ENCODE measurements at places on chromosomes 5 and 9.
A peak's percentile ranks its signal among the peaks of the same experiment; 100 is the strongest.

DNA sequence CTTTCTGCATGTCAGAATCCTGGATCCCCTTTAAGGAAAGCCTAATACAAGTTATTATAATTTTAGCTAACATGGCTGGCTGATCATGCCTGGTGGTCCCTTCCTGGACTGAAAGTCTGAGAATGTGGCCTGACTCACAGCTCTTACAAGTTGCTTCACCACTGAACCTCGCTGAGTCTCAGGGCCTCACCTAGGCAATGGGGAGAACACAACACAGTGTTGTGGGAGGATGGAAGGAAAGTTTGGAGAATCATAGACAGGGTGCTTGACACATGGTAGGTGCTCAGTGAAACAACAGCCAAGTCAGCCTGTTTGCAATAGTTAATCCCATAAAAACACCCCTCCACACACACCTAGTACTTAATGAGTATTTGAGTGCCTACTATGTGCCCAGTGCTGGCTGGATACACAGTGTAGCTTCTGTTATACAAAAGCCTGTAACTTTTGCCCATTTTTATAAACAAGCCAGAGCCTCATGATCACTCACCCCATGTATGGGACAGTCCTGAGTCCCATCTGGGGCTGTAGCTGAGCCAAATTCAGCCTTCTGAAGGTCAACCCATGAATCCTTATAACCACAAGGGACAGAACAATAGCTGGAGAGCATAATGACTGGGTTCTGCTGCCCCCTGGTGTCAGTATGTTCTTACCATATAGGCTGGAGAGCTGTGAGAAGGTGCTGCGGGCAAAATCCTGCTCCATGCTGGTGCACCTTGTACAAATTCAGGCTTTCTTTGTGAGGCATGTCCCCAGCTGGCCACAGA, 3.9 kb downstream of the ACSL6 start:
- peak; percentile 61 for DNase-seq

DNA sequence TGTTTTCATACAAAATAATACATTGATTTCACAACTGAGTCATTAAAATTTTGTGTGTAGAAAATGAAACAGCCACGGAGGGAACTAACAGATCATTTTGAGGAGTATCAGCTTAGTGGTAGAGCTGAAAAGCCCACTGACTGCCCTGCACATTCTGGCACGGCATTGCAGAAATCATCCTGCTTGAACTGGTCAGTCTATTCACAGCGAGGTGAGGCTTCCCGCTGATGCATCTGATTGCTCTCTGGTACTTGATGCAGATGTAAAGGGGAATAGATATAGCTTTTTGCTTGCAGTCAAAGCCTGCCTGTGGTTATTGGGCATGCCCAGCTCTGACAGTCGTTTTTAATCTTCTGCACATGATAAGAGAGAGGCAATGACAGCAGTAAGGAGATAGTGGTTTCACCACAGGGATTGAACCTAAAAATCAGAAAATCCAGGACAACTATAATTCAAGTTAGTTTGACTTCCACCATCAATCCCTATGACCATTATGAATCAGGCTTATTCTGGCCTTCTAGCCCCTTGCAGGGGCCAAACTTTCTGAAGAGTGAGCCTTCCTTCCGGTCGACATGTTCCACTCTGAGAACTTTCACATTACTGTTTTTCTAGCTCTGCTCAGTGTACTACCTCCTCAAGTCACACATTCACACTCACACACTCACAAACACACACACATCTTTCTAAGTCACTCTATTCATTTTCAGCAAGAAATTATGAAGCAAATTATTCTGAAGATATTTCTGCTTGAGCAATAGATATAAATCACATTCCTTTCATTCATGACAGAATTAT, 782.8 kb upstream of the NUDT12 start:
- no peak for DNase-seq

DNA sequence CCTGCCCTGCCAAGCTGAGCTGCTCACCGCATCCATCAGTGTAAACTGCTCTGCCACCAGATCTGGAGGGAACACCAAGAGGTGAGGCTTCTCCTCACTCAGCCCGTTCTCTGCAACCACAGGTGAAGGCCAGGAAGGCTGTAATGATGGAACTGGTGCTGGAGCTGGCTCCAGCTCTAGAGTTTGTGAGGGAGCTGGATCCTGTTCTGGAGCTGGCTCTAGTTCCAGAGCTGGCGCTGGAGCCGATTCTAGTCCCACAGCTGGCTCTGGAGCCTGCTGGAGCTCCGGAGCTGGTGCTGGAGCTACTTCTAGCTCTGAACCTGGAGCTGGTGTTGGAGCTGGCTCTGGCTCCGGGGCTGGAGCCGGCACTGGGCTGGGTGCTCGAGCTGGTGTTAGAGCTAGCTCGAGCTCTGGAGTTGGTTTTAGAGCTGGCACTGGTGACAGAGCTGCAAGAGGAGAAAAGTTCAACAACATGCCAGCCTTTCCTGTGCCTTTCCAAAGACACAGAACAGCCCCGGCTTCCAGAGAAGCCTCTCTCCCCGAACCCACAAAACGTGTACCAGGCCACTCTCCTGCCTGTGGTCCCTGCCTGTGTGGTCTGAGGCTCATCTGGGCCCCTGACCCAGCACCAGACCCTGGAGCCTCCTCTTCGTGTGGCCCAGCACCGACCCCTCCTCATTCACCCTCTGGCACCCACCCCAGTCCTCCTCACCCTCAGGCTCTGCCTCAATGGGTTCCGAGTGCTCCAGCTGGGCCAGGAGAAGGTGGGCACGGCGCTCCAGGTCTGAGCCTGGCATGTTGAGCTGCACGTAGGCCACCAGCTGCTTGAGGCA, 12.9 kb downstream of the RALGDS start:
- no peak for DNase-seq

GRCh38 chr9:19946441-19947109, 157.7 kb upstream of the SLC24A2 start:
- no peak for DNase-seq

DNA sequence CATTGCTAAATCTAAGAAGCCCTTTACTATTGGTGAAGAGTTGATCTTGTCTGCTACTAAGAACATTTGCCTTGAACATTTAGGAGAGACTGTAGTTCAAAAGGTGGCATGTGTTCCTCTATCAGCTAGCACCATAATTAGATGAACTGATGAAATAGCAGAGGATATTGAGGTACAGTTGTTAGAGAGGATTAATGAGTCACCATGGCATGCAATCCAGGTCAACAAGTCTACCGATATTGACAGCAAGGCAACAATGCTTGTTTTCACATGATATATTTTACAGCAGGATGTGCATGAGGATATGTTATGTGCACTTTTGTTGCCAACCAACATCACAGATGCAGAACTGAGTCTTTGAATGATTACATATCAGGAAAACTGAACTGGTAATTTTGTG, 134.3 kb upstream of the CDH9 start:
- DNase-seq, result no peak

DNA sequence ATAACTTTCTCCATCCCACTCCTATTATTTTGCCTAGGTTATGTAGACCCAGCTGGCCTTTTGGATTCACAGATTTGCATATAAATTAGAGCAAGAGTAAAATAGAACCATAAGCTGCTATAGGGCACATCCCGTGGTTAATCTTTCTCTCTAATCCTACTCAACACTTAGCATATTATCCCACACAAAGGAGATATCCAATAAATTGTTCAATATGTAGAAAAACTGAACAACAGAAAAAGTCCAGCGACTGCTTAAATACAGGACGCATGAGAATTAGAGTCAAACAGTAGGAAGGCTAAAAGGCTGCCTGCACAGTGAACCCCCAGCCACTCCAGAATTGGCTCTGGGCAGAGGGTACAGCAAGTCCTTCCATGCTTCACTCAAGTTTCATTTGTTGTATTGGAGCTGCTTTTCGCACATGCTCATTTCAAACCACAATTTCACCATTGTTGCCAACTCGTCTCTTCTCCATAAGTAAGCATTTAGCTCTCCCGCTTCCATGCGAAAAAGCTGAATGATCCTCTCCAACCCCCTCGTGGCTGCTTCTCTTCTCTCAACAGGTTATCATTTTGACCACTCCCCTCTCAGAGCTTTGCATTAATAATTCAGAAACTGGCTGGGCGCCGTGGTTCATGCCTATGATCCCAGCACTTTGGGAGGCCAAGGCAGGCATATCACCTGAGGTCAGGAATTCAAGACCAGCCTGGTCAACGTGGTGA, 14.1 kb upstream of the IQGAP2 start:
- DNase-seq, result no peak

GRCh38 chr9:20208961-20209371, 413.3 kb downstream of the MLLT3 start:
- DNase-seq, result no peak

DNA sequence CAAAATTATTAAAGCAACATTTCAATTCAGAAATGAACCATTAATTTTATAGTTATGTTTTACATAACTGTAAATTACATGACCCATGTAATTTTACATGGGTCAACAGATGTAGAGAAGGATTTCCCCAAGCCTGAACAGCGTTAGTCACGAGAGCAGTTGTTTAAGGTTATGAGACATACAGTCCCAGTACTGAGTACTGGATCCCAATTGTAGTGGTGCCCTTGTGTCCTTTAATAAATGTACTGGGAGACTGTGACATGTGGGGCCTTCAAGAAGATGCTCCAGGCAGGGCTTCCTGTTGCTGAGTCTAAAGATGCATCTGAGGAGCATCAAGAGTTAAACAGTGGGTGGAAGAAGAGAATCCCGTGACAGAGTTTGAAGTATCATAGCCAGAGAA, 125.5 kb upstream of the ZNF462 start:
- DNase-seq, result no peak

DNA sequence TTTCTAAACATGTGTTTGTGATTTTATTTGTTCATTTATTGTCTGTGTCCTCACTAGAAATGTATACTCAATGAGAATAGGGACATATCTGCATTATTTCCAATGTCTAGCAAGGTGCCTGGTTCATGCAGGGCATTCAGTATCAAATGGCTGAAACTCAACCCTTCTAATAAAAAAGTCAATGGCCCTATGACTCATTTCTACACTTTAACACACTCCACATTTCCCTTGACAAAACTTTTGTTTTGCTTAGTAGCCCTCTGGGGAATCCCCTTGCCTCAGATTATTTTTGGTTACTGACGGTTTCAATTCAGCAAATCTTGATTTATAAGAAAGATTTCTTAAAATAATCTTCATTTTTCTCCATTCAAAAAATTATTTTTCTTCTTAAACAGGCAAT, 206.0 kb upstream of the DMRTA1 start:
- DNase-seq, result no peak

- DNase-seq, result no peak
These were observed 121.2 kb upstream of the MAP1B start for GRCh38 chr5:71986101-71986500.

DNA sequence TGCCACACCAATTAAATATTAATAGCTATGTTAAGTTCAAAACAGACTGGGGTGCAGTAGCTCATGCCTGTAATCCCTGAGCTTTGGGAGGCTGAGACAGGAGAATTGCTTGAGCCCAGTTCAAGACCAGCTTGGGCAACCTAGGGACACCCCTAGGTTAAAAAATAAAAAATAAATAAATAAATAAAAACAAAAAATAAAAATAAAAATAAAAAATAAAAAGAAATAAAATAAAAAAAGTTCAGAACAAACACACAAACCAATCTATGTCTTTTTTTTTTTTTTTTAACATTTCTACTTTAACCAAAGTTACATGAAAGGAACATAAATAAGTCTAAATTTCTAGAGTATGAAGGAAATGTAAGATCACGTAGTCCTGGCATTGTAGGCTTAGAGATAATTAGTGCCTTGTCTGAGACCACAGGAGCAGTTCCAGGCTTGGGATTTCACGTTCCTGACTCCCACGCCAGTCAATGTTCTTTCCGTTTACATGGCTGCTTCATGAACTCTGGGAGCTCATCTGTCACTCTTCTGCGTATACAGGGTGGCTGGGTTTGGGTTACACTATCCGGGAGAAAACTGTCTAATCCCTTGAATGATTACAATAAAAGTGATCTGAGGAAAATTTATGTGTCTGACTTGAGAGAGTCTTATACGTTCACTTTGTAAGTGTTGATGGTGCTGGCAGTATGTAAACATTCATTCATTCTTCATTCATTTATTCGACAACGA, 85.2 kb downstream of the KIAA1958 start:
- no peak for DNase-seq

- no peak for DNase-seq
These were observed 92.3 kb upstream of the SPATA31C2 start for GRCh38 chr9:88230612-88231011.

GRCh38 chr9:38026021-38026809, 42.8 kb downstream of the SHB start:
- peak; percentile 47 for DNase-seq

DNA sequence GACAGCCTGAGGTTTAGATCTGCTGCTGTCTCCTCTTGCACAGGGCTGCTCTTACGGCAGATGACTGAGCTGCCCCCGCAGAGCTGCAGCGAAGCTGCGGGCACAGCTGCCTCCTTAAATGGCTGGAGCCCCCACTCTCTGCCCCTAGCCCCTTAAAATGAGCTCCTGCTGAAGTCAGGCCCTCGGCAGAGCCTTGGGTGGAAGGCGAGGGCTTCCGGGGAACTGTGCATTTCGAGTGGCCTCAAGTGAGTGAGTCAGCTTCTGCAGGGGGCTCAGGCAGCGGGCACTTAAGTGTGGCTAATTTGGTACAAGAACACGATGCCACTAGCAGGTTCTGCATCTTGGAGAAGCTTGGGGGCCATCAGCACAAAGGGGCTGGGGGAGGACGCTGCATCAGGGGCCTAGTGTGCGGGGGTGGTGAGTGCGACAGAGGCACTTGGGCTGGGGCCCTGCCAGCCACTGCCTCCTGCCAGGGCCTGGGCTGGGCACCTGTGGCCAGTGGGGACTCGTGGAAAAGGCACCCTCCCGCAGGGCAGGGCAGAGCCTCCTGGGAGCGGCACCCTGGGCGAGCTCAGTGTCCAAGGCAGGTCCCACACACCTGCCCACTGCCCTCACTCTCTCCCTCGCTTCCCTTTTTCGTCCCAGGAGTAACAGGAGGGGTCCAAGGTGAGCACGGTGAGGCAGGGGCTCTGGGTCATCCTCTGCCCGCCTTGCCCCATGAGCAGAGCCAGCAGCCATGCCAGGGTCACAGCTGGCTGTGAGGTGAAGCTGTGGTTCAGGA, 28.8 kb upstream of the RNU6ATAC start:
- DNase-seq, result peak; percentile 0

DNA sequence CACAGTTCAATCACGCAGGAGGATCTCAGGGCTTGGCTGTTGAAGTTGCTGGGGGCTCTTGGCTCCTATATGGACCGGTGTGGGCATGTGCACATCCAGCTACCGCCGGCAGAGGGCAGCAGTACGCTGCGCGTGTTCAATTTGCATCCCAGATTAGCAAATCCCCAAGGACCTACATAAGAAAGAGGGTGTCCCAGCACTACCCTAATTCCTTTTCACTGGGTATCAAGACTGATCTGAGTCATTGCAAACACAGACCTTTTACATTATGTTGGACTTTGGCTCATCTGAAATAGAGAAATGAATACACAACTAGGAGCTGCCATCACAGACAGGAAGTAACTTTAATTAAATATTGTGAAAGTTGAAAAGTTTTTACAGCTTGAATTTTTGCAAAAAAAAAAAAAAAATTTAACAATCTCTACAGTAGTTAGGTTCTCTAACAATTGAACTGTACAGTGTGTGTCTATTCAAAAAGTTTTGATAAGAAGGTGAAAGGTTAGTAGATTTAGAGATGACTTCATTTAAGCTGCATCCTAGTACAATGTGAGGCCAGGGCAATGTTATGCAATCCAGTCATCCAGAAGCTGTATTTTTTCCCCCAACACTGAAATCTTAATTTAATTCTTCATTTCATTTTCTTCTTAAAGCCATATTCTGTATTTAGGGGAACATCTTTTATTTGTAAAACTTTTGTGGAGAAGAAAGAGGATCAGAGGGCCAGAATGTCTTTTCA, 404.0 kb downstream of the EBF1 start:
- peak; percentile 28 for DNase-seq
